ENCODE measurements at places on chromosomes 4 and X. TPM values are rescaled to one million over a fixed set of nuclear protein-coding genes. Genes with fewer than 3 reads are reported as not detected.

The BEND2 gene
- not detected for polyA plus RNA-seq

DNA sequence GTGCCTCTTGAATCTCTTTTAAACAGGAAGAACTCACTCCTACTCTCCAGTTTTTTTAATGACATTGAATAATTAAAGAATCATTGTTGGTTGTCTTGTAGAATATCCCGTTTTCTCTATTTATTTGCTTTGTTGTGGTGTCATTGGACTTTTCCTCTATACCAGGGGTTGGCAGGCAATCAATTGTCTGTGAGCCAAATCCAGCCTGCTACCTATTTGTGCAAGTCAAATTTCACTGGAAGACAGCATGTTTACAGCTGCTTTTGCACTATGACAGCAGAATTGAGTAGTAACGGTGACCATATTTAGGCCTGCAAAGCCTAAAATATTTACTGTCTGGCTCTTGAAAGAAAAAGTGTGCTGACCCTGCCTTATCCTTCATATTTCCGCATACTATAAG lies 34.8 kb downstream of the POLA1 start:
- no peak overlapping the region for H3K27ac ChIP-seq
- H3K36me3 ChIP-seq = peaks cover 19% of the 10 kb centered on the region
- H3K4me1 ChIP-seq = no peaks in the 10 kb centered on the region
- DNase-seq = no peak
- no peak overlapping the region for H3K4me3 ChIP-seq

GRCh38 chrX:18890724-18891547 lies 93.0 kb downstream of the PHKA2 start:
- DNase-seq = no peak
- peaks cover 4% of the 10 kb centered on the region for H3K36me3 ChIP-seq
- H3K4me3 ChIP-seq = no peak overlapping the region
- no peaks in the 10 kb centered on the region for H3K27me3 ChIP-seq

DNA sequence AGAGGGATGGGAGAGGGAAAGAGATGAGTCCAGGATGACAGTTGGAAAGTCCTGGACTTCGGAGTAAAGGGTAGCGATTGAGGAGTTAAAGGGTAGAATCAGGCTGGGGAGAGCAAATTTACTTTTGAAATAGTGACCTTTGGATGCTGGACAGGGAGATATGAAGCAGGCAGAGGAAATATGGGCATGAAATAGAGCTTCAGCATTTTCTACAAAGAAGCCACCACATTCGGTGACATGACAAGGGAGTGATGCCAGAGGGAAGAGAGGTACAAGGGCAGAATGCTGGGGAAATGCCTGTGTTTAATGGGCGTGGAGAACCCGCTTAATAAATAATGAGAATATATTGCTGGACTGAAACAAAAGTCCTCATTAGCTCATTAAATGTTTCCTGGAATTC lies 92.7 kb downstream of the TBL1X start:
- peaks cover 25% of the 10 kb centered on the region for H3K4me1 ChIP-seq
- DNase-seq = no peak
- no peaks in the 10 kb centered on the region for H3K27me3 ChIP-seq

The TMPRSS11F gene
- not detected for polyA plus RNA-seq

GRCh38 chrX:77436682-77437081 lies 10.5 kb upstream of the FGF16 start:
- H3K4me3 ChIP-seq = no peak overlapping the region

DNA sequence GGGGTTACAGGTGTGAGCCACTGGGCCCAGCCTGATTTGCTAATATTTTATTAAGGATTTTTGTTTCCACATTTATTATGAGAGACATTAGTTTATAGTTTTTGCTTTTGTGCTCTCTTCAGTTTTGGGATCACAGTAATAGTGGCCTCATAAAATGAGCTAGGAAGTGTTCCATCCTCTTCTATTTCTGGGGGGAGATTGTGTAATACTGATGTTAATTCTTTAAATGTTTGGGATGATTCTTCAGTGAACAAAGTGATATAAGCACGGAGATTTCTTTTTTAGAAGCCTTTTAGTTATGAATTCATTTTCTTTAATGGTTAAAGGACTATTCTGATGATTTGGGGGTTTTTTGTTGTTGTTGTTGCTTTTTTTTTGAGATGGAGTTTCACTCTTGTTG lies 41.3 kb downstream of the RBMX start:
- H3K4me3 ChIP-seq = no peak overlapping the region
- H3K27ac ChIP-seq = no peak overlapping the region
- H3K27me3 ChIP-seq = no peaks in the 10 kb centered on the region
- H3K36me3 ChIP-seq = no peaks in the 10 kb centered on the region

The HSFX4 gene
- polyA plus RNA-seq = not detected

- no peak overlapping the region for H3K4me3 ChIP-seq
- H3K36me3 ChIP-seq = no peaks in the 10 kb centered on the region
- no peaks in the 10 kb centered on the region for H3K4me1 ChIP-seq
- no peak for DNase-seq
- H3K27me3 ChIP-seq = no peaks in the 10 kb centered on the region
Observed at GRCh38 chr4:93183576-93183975, 645.0 kb upstream of the ATOH1 start.

GRCh38 chr4:41177016-41177415 lies 37.3 kb downstream of the APBB2 start:
- H3K27me3 ChIP-seq = peaks cover 7% of the 10 kb centered on the region
- no peak for DNase-seq
- no peak overlapping the region for H3K27ac ChIP-seq
- no peaks in the 10 kb centered on the region for H3K4me1 ChIP-seq
- no peak overlapping the region for H3K4me3 ChIP-seq
- H3K36me3 ChIP-seq = no peaks in the 10 kb centered on the region

GRCh38 chr4:26762650-26763049 lies 98.0 kb upstream of the STIM2 start:
- peaks cover 27% of the 10 kb centered on the region for H3K36me3 ChIP-seq
- no peak overlapping the region for H3K4me3 ChIP-seq
- H3K4me1 ChIP-seq = peaks cover 11% of the 10 kb centered on the region
- DNase-seq = no peak

- no peaks in the 10 kb centered on the region for H3K36me3 ChIP-seq
- no peaks in the 10 kb centered on the region for H3K27me3 ChIP-seq
- peaks cover 12% of the 10 kb centered on the region for H3K4me1 ChIP-seq
Observed at GRCh38 chr4:102008711-102009110, 218.2 kb downstream of the BANK1 start.

The HS6ST2 gene
- not detected for polyA plus RNA-seq

DNA sequence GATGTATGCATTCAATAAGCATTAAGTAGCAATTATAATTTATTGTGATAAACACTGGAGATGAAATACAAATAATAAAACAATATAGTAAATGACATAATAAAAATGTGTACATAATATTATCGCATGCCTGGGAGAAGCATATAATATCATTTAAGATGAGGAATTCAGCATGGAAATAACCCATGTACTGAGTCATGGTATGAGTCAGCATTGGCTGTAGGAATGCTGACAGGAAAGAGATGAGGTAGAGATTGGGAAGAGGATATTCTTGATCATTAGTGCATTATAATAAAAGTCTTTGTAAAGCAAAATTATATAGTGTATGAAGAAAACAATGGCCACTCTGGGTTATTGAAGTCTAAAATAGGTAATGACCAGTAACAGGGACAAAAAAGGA lies 82.8 kb downstream of the MAGEB10 start:
- H3K27me3 ChIP-seq = no peaks in the 10 kb centered on the region
- DNase-seq = no peak
- no peak overlapping the region for H3K4me3 ChIP-seq
- H3K36me3 ChIP-seq = no peaks in the 10 kb centered on the region
- H3K27ac ChIP-seq = no peak overlapping the region
- no peaks in the 10 kb centered on the region for H3K4me1 ChIP-seq

The JADE3 gene
- polyA plus RNA-seq = not detected

DNA sequence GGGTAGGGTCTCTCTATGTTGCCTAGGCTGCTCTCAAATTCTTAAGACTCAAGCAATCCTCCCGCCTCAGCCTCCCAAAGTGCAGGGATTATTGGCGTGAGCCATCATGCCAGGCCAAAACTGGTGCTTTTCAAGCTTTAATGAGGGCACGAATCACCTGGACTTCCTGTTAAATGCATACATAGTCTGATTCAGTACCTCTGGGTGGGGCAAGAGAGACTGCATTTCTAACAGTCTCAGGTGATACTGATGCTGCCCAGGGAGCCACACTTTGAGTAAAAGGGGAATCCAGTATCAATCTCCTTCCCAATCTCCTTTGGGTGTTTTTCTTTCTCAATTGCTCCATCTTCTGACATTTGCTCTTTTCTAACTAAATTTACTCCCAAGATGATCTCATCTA lies 96.5 kb downstream of the SH3RF1 start:
- H3K4me3 ChIP-seq = no peak overlapping the region
- H3K36me3 ChIP-seq = no peaks in the 10 kb centered on the region
- no peak overlapping the region for H3K27ac ChIP-seq
- no peaks in the 10 kb centered on the region for H3K4me1 ChIP-seq
- H3K27me3 ChIP-seq = no peaks in the 10 kb centered on the region

DNA sequence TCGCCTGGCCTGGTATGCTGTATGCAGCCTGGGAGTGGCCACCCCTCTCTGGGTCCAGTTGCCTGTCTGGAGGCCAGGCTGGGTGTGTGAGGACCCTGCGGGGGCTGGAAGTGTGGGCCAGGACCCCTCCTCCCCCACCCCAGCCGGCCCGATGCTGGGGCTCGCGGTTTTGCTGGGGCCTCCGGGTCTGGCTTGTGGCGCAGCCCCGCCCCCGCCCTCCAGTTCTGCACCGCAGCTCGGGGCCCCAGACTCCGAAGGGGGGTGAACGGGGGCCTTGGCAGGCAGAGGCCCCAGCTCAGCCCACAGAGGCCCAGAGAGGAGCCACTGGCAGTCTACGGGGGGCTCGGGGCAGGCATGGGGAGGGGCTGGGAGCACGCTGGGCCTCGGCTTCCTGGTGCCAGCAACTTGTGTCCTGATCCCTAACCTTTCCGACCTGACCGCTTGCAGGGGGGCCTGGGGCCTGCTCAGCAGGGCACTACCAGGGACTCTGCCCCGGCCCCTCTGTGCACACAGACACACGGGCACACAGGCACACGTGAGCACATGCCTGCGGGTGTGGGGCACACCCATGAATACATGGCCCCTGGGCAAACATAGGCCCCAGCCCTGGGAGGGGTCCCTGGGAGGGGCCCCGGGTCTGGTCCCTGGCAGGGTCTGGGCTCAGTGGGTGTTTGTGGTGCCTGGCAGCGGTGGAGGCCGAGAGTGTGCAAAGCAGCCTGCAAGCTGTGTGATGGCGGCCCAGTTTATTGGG lies 21.4 kb upstream of the FGFR3 start:
- H3K27me3 ChIP-seq = peaks cover 4% of the 10 kb centered on the region
- no peaks in the 10 kb centered on the region for H3K36me3 ChIP-seq
- H3K4me3 ChIP-seq = no peak overlapping the region
- H3K27ac ChIP-seq = no peak overlapping the region
- peaks cover 10% of the 10 kb centered on the region for H3K4me1 ChIP-seq

DNA sequence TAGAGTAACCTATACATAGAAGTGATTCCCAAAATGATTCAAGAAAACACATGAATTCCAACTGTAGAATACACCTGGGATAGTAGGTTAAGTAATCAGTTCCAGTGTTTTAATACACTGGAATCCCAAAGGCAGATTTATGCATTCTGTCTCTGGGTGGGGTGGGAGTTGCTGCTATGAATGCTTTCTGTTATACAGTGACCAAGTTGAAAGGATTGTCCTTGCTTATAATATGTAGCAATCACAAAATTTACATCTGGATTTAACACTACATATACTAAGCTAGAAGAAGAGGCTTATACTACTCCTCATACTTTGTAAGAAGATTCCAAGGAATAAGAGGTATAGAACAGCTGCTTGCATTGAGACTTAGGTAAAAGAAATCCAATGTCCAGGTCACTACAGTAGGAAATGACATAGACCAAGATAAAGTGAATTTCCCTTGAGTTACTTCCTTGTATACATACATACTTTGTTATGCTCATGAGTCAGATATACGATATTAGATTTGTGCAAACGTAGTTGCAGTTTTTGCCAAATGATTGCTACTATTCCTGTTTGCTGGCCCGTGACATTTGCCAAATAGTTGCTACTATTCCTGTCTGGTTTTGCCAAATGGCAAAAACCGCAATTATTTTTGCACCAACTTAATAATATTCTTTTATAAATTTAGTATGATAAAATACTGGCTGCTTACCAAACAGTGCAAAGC lies 210.5 kb upstream of the DIAPH2 start:
- no peak overlapping the region for H3K27ac ChIP-seq
- H3K4me1 ChIP-seq = no peaks in the 10 kb centered on the region
- no peaks in the 10 kb centered on the region for H3K36me3 ChIP-seq

GRCh38 chrX:102535958-102536357 lies 19.4 kb upstream of the TMSB15A start:
- DNase-seq = no peak
- H3K27me3 ChIP-seq = peaks cover 9% of the 10 kb centered on the region
- no peak overlapping the region for H3K4me3 ChIP-seq
- no peak overlapping the region for H3K27ac ChIP-seq
- no peaks in the 10 kb centered on the region for H3K36me3 ChIP-seq
- H3K4me1 ChIP-seq = no peaks in the 10 kb centered on the region

The CLCN3 gene
- polyA plus RNA-seq = 11.8 TPM

The C4orf50 gene
- polyA plus RNA-seq = not detected

GRCh38 chr4:151573474-151573873 lies 164.5 kb downstream of the FHIP1A start:
- no peaks in the 10 kb centered on the region for H3K4me1 ChIP-seq
- H3K27me3 ChIP-seq = peaks cover 9% of the 10 kb centered on the region
- H3K36me3 ChIP-seq = no peaks in the 10 kb centered on the region

- H3K27me3 ChIP-seq = no peaks in the 10 kb centered on the region
- H3K27ac ChIP-seq = no peak overlapping the region
- no peaks in the 10 kb centered on the region for H3K36me3 ChIP-seq
- no peaks in the 10 kb centered on the region for H3K4me1 ChIP-seq
- DNase-seq = no peak
- no peak overlapping the region for H3K4me3 ChIP-seq
Observed at GRCh38 chr4:136865526-136865925, 666.8 kb downstream of the PCDH18 start.

The COX7B2 gene
- polyA plus RNA-seq = not detected

The FAM47C gene
- polyA plus RNA-seq = not detected

GRCh38 chr4:152106113-152106763 lies 345.4 kb upstream of the GATB start:
- H3K4me1 ChIP-seq = peaks cover 94% of the 10 kb centered on the region
- H3K27me3 ChIP-seq = no peaks in the 10 kb centered on the region
- H3K36me3 ChIP-seq = no peaks in the 10 kb centered on the region
- H3K4me3 ChIP-seq = peak overlapping the region; percentile 52
- peak overlapping the region; percentile 91 for H3K27ac ChIP-seq
- DNase-seq = no peak

The PDZD4 gene
- not detected for polyA plus RNA-seq

The CFAP299 gene
- not detected for polyA plus RNA-seq

The CXCL3 gene
- polyA plus RNA-seq = not detected
